Smooth muscle cell of trachea (primary cell): ENCODE measurements at places on chromosomes 7 and 10. TPM values are rescaled to one million over a fixed set of nuclear protein-coding genes. Genes with fewer than 3 reads are reported as not detected.

Gene CNNM1
- total RNA-seq = 0.15 and 0.33 TPM in 2 replicates

Gene AEBP1
- total RNA-seq = 132 and 145 TPM in 2 replicates

Gene HSPB1
- 61.2 and 94.6 TPM in 2 replicates for total RNA-seq

Gene NUDCD3
- total RNA-seq = 87.0 and 95.8 TPM in 2 replicates

Gene ZEB1
- total RNA-seq = 181 and 275 TPM in 2 replicates

Gene GRM3
- total RNA-seq = not detected in 2 replicates

Gene TMEM178B
- total RNA-seq = under 0.01 TPM in 1 of 2 replicates, not detected in the other
